ENCODE measurements at places on chromosomes 11 and 22.

DNA sequence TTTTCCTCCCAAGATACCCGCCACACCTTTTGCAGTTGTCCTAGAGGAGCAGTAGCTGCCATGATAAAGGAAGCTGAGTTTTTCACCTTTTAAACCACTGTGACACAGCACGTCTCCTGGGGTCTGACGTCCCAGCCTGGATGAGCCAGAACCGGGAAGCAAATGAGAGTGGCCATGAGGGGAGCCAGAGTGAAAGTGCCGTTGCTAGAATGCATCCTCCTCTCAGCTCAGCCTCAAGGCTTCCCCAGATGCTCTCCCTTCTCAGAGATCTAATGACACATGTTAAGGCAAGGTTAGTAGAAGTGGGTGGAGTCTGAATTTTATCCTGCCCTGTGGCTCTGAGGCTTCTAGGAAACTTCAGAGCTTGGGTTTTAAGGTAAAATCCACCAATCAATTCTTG, 23.4 kb upstream of the HTR3A start:
- DNase-seq = no peak

DNA sequence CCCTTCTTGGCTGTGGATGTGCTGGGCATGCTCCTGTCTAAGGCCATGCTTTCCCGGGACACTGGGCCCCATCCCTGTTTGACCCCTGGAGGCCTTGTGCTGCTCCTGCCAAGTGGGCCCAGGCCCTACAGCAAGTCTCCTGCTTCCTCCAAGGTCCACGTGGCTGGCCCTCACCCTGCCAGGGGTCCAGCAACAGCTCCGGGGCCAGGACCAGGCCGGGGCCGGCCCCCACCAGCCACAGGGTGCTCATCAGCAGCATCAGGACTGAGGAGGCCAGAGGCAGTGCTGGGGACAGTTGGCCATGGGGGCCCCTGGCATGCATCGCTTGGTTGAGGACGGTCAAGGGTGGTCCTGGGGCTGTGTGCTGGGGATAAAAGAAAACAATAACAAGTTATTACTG, 2.5 kb downstream of the RHBDD3 start:
- no peak for DNase-seq

- DNase-seq = no peak
Measured at GRCh38 chr22:18906896-18907295, 776 bp downstream of the DGCR6 start.

- DNase-seq = no peak
Measured at GRCh38 chr22:28711820-28712777, 29.5 kb downstream of the CHEK2 start.

DNA sequence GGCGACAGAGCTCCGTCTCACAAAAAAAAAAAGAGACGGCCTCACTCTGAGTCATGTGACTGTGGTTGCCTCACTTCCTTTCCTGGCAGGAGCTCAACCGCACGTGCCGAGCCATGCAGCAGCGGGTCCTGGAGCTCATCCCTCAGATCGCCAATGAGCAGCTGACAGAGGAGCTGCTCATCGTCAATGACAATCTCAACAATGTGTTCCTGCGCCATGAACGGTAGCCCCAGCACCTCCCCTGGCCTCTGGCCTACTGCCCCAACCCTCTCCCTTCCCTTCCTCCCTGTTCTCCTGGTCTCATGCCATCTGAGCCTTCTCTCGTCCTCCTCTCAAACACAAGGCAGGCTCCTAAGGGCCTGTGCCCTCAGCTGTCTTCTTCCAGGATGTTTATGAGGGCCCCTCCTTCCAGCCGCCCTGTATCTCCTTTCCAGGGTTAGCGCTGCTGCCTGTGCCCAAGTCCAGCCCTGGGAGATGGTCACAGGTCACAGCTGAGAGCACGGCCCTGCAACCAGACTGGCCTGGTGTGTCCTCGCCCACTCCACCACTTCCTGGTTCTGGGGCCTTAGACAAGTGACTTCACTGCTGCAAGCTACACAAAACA, 30.7 kb downstream of the TOM1 start:
- peak; percentile 17 for DNase-seq

GRCh38 chr11:67287355-67288197, 1.5 kb upstream of the ANKRD13D start:
- no peak for DNase-seq

DNA sequence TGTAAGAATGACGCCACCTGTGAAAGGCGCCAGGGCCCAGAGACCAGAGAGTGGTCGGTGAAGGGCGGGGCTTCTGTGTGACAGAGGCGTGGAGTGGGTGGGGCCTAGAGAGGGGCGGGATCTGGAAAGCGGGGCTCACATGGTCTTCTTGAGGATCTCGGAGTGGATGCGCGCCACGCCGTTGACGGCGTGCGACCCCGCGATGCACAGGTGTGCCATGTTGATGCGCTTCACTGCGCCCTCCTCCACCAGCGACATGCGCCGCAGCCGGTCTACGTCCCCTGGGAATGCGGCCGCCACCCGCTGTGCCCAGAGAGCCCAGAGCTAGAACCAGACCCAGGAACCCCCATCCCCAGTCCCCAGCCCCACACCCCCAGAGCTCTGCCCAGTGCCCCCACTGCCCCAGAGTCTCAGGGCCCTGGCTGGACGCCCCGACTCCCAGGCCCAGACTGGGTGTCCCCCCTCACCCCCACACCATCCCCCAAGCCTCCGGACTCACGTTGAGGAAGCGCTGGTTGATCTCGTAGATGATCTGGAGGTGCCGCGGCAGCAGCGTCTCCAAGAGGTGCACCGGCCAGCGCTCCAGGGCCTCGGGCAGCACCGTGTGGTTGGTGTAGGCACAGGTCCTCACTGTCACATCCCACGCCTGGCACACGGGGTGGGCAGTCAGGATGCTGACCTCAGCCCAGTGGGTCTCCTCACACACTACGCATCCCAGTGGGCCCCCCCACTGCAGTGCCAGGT, 6.2 kb downstream of the PYGM start:
- no peak for DNase-seq

DNA sequence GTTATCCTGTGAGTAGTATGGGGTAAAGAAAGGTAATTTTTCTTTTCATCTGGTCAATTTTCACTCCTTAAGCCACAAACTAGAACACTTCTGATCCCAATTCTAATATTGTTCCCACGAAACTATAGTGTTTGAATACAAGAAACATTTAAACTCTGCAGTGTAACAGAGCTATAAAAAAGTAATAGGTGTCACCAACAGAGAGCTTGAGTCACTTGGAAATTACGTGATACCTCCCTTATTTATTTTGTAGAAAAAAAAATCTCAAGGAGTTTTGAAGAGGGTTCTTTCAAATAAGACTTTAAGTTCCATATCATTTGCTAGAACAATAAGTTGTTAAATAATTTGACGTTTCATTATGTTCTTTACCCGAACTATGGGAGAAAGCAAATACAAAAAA, 959.4 kb downstream of the JRKL start:
- no peak for DNase-seq

GRCh38 chr22:43479962-43480361, 68.1 kb downstream of the MPPED1 start:
- DNase-seq = no peak

DNA sequence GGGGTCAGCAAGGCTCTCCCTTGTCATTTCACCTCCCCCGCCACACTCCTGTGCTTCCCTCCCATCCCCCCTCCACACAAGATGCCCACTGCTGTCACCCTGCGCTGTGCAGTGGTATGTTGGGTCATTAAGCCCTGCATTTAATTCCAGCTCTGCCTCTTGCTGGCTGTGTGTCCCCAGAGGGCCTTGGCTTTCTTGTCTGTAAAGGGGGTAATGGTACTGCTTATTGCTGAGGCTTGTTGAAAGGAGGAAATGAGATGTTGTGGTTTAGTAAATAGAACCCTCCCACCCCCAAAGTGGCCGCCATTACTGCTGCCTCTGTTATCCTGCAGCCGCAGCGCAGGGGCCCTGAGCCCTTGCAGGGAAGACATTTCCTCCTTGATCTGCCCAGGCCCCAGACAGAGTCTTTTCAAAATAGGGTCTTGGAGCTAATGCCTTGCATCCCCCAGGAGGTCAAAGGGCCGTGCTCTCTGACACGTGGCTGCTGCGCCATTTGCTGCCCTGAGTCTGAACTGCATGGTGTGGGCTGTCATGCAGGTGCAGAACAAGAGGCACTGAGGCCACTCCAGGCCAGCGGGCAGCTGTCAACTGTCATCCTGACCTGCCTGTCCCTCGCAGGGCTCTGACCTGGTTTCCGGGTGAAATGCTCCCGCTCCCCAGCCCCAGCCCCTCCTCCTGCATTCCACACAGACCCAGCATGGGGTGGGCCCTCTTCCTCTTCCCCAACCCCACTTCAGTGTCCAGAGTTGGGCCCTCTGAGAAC, 18.7 kb downstream of the PVALB start:
- no peak for DNase-seq

DNA sequence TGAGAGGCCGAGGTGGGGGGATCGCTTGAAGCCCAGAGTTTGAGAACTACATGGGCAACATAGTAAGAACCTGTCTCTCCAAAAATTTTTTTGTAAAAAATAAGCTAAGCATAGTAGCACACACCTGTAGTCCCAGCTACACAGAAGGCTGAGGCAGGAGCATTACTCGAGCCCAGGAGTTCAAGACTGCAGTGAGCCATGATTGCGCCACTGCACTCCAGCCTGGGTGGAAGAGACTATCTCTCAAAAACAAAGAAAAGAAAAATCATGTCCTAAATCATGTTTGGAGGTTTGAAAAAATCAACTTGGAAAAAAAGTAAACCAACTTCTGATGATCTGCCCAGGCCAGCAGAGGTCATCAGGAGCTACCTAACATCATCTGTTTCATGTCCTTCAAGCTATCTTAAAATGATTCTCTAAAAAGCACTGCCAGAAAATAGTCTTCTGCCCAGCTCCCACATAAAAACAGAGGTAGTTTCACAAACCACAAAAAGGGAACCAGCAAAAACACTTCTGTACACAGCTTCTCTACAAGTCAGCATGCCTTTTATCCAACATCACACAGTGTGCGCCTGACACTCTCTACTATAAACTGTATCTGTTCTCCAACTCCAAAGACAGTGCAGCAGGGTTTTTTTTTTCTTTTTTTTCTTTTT, 165.0 kb downstream of the SOX6 start:
- DNase-seq = no peak

GRCh38 chr11:65650547-65651338, 12.0 kb downstream of the RELA start:
- no peak for DNase-seq
